Psoas muscle (tissue), 8 donors: ENCODE measurements at places on chromosomes 7 and 10. TPM values are rescaled to one million over a fixed set of nuclear protein-coding genes. Genes with fewer than 3 reads are reported as not detected.

CYP2C8 gene
- 0.38 TPM for total RNA-seq

- DNase-seq = no peak
Measured at GRCh38 chr7:117829450-117830117, 43.7 kb downstream of the CTTNBP2 start.

DNA sequence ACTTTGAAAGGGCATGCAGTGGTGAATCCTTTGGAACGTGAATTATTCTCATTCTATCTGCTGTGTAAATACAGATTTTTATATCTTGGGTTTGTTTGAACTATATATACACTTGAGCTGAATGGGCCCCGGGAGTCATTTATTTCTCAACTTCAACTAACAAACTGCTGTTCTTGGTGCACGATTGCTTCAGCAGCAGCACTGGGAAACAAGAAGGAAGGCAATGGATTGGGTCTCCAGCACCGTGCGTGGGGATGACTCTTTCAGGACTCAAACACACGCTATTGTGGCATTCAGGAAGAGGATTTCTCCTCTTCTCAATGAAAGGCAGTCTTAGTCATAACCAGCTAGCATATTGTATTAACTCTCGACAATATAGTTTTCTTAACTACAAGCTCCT is 226.0 kb upstream of the NFE2L3 start:
- DNase-seq = no peak

FAM25C gene
- not detected for total RNA-seq

- DNase-seq = no peak
Measured at GRCh38 chr7:121882731-121883130, 9.8 kb downstream of the PTPRZ1 start.

DNA sequence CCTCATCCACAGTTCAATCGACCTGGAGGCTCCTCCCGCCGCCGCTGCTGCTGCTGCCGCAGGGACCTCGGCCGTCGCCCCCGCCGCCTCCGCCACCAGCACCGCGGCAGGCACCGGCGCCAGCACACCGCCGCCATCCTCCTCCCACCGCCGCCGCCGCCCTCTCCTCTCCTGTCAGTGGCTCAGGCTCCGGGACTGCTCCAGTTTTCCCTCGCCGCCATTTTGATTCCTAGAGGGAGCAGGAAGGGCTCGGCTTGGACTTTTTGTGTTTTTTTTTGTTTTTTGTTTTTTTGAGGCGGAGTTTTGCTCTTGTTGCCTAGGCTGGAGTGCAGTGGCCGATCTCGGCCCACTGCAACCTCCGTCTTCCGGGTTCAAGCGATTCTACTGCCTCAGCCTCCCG is 3.0 kb upstream of the MCM10 start:
- DNase-seq = no peak

ABCB1 gene
- total RNA-seq = 0.40 TPM

AQP1 gene
- total RNA-seq = 140 TPM

SLC18A3 gene
- not detected for total RNA-seq

- DNase-seq = no peak
Measured at GRCh38 chr10:110211465-110211843, 4.0 kb downstream of the MXI1 start.

LAMTOR4 gene
- 61.9 TPM for total RNA-seq

- DNase-seq = no peak
Measured at GRCh38 chr10:121362026-121362425, 236.2 kb downstream of the FGFR2 start.

DNA sequence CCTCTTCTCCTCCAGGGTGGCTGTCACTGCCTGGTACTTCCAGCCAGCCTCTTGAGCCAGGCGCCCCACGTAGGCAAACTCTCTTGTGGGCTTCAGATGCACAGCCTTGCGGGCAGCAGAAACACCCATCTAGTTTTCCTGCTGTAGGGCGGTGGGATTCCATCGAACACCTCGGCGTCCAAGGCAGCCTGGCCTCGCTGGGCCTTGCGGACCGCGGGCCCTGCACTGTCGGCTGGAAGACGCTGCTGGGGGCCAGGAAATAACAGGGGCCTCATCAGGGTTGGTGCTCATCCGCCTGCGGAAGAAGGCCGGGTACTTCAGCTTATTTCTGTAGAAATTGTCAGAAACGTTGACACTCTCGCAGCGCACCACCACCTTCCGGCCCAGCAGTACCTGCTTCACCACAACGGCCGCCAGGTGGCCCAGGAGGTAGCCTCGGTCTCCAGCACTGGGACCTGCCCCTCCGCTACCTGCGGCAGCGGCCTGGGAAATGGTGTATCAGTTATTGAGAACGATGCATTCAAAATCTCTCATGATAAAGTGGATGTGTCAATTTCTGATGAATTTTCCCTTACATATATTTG is 61.1 kb downstream of the WDFY4 start:
- DNase-seq = no peak

TMEM196 gene
- total RNA-seq = not detected

GIMAP5 gene
- total RNA-seq = 8.4 TPM

ZNF467 gene
- 1.7 TPM for total RNA-seq

DNA sequence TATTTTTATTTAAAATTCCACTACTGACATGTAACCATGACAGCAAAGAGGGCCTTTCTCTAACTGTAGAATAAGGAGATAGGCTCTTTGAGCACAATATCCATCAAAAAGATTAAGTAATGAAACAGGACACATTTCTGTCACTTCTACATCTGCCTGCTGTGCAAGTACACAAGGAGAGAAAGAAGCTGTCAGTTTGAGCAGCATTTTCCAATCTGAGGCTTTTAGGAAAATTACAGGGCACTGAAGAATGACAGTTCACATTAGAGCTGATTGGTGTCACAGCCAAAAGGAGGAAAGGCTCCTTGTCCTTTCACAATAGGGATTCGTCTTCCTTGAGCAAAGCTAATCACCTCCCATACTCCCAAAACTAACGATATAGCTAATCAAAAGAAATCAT is 158.8 kb upstream of the TAC1 start:
- DNase-seq = no peak

TDRD1 gene
- total RNA-seq = 0.20 TPM

DNA sequence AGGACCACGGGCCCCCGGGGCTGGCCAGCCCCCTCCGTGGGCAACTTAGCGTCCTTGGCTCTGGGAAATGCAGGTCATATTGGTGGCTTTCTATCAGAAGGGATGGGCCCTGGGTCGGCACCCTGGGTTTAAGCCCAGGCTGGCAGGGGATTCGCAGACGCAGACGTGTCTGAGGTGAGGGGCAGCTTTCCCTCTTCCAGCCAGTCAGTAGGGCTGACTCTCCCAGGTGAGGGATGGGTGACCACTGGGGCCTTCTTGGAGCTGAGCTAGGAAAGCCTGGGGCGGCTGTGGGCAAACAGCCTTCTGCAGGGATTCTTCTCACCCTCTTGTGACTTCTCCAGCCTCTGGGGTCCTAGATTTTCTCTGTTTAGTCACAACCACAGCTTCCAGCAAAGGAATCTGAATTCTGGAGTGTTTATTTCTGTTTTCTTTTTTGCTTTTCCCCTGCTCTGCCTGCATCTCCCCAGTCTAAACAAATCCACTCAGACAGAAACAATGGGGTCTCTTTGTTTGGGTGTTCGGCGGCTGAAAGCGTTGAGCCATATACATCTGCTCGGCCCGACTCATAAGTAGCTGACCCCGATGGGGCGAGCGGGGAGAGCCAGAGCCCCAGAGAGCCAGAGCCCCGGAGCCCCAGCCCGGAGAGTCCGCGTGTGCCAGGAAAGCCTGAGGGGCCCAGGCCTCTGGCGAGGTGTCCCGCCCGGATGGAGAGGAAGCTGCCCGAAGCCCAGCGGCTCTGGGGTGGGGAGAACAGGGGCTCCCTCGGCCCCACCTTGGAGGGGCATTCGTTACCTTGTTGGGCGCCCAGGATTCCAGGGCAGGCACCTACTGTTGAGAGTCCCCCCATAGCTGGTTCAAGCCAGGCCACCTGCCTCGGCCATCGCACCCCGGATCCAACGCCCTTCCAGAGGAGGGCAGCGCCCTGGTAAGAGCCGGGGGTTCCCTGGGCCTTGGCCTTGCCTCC is 2.0 kb downstream of the MNX1 start:
- no peak for DNase-seq

CNPY1 gene
- total RNA-seq = not detected

- peak; percentile 94 for DNase-seq
Measured at GRCh38 chr10:45000138-45000751, 478 bp upstream of the ZNF22 start.

IMMP2L gene
- total RNA-seq = 33.2 TPM

GRCh38 chr10:51090190-51090589 is 15.9 kb downstream of the PRKG1 start:
- DNase-seq = no peak

GRCh38 chr7:42925630-42926029 is 6.3 kb downstream of the PSMA2 start:
- DNase-seq = no peak

DNA sequence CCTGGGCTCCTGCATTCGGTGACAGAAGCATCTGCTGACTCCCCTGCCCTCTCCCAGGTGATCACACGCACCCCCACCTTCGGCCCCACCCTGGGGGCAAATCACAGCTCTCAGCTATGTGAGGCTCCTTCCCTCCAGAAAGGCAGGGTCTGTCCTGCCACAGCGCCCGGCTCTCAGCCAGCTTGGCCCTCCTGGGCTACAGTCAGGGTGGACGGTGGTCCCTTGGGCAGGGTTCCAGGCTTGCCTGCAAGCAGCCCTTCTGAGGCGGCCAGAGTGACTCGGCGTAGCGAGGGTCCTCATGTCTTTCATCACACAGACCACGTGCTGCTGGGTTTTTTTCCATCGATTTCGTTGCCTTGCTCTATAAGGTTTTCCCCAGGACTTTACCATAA is 53.6 kb upstream of the EBF3 start:
- no peak for DNase-seq

- no peak for DNase-seq
Measured at GRCh38 chr7:5497295-5498103, 73.9 kb upstream of the TNRC18 start.

DNA sequence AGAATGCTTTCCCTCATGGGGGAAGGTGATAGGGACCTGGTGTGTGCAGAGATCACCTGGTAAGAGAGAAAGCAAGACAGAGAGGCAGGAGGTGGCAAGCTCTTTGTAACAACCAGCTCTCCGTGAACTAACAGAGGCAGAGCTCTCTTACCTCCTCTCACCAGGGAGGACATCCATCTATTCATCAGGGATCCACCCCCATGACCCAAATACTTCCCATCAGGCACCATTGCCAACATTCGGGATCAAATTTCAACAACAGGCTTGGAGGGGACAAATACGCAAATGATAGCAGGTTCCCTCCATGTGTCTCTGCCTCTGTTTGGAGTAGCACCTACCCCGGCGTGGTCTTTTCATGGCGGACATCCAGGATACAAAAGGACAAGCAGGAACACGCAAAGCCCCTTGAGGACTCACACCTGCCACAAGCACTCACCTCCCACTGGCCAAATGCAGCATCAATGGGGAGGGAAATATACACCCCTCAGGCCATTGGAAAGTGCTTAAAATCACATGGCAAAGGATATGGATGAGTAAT is 431.2 kb upstream of the AUTS2 start:
- DNase-seq = no peak

GRM3 gene
- total RNA-seq = not detected

DNA sequence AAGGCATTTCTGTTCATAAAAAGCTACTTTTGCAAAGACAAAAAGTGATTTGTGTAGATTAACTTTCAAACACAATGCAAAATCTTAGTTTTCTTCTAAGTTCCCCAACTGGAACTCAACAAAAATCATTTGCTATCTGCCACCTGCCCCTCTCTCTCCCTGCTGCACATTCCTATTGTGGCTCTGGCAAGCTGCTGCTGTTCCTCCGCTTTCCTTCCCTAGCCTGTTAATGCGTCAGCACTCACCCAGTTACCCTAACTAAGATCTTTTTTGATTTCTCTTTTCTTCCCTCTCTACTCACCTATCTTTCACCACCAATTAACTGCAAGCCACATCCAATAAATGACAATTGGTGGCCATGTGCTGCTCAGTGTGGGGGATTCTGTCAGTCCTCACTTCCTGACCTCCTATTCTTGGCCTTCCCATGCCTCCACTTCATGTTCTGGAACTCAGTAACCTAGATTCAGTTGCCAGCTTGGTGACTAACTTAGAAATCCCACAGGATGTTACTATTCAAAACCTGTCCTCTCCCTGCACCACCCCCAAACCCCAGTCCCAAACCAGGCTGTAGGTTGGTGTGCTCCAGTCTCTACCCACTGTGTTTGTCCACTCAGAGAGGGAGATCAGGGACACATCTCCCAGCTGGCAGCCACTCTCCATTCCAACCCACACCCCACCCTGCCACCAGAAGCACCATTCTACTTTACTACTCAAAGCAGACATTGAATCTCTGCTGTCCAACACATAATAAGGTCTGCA is 140.2 kb upstream of the CTTNBP2 start:
- DNase-seq = no peak

- no peak for DNase-seq
Measured at GRCh38 chr7:148695953-148696352, 2.8 kb upstream of the CUL1 start.

GRCh38 chr10:132679217-132679595 is 106.7 kb downstream of the NKX6-2 start:
- DNase-seq = peak; percentile 2

TMEM273 gene
- total RNA-seq = 4.2 TPM

GRCh38 chr7:142153400-142153799 is 41.9 kb downstream of the MGAM2 start:
- DNase-seq = no peak

- DNase-seq = no peak
Measured at GRCh38 chr10:69965919-69966662, 86.6 kb upstream of the MACROH2A2 start.

NFE2L3 gene
- 1.1 TPM for total RNA-seq

GPR26 gene
- total RNA-seq = not detected

SYT15 gene
- total RNA-seq = 2.6 TPM

DNA sequence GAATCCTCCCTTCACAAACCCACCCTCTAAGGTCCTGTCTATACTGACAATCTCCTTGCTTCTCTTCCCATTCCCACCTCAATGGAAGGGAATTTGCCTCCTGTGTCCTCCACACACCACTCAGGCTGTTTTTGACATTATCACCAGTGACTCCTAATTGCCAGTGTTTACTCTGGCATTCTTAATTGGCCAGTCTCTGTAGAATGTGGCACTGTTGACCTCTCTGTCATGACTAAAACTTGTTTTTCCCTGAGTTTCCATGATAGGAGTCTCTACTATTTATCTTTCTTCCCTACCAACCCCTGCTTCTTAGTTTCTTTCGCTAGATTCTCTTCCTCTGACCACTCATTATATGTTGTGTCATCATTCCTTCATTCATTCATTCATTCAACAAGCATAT is 12.1 kb downstream of the SLC16A12 start:
- no peak for DNase-seq

GRCh38 chr10:49516216-49516970 is 22.5 kb downstream of the ERCC6 start:
- no peak for DNase-seq
